K562 (cell line): ENCODE measurements at places on chromosomes 7 and 10. TPM values are rescaled to one million over a fixed set of nuclear protein-coding genes. Genes with fewer than 3 reads are reported as not detected.

- H3K36me3 ChIP-seq: no peaks in the 10 kb centered on the region
- no peak overlapping the region for H3K4me3 ChIP-seq
- H3K4me1 ChIP-seq: no peaks in the 10 kb centered on the region
- no peaks in the 10 kb centered on the region for H3K27me3 ChIP-seq
- no peak for DNase-seq
- no peak overlapping the region for H3K27ac ChIP-seq
Observed at GRCh38 chr10:24132741-24133140, 76.2 kb upstream of the KIAA1217 start.

The TMEM196 gene
- total RNA-seq: not detected in 2 replicates

DNA sequence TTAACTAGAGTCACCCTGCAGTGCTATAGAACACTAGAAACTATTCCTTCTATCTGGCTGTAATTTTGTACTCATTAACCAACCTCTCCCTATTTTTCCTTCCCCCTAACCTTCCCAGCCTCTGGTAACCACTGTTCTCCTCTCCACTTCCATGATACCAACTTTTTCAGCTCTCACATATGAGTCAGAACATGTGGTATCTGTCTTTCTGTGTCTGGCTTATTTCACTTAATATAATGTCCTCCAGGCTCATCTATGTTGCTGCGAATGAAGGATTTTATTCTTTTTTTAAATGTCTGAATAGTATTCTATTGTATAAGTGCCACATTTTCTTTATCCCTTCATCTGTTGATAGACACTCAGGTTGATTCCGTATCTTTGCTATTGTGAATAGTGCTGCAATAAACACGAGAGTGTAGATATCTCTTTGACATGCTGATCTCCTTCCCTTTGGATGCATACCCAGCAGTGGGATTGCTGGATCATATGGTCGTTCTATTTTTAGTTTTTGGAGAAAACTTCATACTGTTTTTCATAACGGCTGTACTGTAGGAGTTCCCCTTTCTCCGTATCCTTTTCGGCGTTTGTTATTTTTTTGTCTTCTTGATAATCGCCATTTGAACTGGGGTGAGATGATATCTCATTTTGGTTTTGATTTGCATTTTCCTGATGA, 101.4 kb downstream of the FAM107B start:
- no peaks in the 10 kb centered on the region for H3K36me3 ChIP-seq
- no peak for DNase-seq
- no peaks in the 10 kb centered on the region for H3K4me1 ChIP-seq
- H3K27me3 ChIP-seq: 0 out of 2 replicates have a peak, but pooled peaks cover 11% of the 10 kb centered on the region

DNA sequence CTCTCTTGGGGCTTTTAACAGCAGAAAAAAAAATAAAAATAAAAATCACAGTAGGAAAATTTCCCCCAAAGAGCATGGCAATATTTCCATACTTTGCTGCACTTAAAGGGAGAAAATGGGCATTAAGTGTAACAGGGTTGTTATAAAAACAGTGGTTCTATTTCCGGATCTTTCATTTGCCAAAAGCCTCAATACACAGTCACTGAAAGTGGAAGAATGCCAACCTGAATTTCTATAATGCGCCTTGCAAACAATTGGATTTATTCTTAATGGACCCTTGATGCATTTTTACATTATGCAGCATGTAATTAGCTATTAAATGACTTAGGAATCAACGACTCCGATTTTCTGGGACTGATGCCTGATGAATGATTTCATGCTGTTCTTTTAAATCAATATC, 127.6 kb upstream of the NANOS1 start:
- H3K4me3 ChIP-seq: no peak overlapping the region
- H3K27me3 ChIP-seq: no peaks in the 10 kb centered on the region
- H3K36me3 ChIP-seq: no peaks in the 10 kb centered on the region
- no peak for DNase-seq
- no peaks in the 10 kb centered on the region for H3K4me1 ChIP-seq

- no peak overlapping the region for H3K4me3 ChIP-seq
- DNase-seq: no peak
- no peak overlapping the region for H3K27ac ChIP-seq
- no peaks in the 10 kb centered on the region for H3K27me3 ChIP-seq
- no peaks in the 10 kb centered on the region for H3K36me3 ChIP-seq
- no peaks in the 10 kb centered on the region for H3K4me1 ChIP-seq
Observed at GRCh38 chr10:10294881-10295529, 722.7 kb upstream of the CELF2 start.

- peaks cover 2% of the 10 kb centered on the region; the same call in 1 of the 3 replicates for H3K36me3 ChIP-seq
- peaks cover 61% of the 10 kb centered on the region for H3K4me1 ChIP-seq
- H3K27ac ChIP-seq: peak overlapping the region; percentile 33; the same call in 2 of the 3 replicates
Observed at GRCh38 chr10:35447693-35448407, 111.5 kb downstream of the CCNY start.
